ENCODE measurements at places on chromosomes 2 and 18.

GRCh38 chr2:45379399-45380087 is 231.5 kb downstream of the SRBD1 start:
- DNase-seq: no peak

GRCh38 chr2:54957321-54957999 is 92.8 kb downstream of the RTN4 start:
- no peak for DNase-seq

DNA sequence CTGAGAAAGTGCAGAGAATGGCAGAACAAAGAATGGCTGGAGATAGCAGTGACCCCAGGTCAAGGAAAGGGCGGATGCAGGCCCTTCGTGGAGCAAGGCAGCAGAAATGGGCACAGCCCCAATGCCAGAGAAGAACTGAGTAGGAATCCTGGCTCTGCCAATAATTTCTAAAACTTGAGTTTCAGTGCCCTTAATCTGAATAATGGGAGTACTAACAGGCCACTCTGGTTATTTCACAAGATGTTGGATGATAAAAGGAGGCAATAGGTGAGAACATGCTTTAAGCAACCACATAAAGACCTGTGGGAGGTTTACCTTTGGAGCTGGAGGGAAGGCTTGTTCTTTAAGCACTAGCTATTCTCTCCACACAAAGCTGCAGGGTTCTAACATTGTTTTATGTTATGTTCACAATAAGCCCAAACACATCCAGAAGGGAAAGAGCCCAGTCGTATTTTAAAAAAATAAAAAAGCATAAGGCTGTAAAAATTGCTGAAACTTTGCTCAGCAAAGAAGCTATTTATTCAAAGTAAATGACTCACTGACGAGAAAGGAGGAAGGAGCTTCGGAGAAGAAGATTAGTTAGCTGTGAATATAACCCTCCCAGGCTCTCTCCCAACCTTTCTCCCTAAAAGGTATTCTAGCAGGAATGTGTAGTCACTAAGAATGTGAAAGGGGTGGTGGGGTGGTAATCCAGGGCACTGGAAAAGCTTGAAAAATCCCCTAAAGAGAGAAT is 470.2 kb downstream of the TXNL1 start:
- DNase-seq: peak; percentile 59

- peak; percentile 70 for DNase-seq
Observed at GRCh38 chr2:189549449-189549832, 31.1 kb downstream of the SLC40A1 start.

GRCh38 chr2:84492571-84492970 is 23.7 kb upstream of the DNAH6 start:
- DNase-seq: no peak

DNA sequence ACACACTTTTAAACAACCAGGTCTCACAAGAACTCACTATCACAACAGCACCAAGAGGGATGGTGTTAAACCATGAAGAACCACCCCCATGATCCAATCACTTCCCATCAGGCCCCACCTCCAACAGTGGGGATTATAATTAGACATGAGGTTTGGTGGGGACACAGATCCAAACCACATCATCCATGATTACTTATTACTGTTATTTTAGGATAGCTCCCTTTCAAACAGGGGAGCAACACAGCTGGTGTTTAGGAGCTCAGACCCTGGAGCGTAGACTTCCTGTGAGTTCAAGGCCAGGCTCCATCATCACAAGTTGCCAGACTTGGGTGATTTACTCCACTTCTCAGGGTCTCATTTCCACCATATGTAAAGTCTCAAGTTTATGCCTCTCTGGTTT is 382.7 kb downstream of the HRH4 start:
- DNase-seq: no peak

- no peak for DNase-seq
Observed at GRCh38 chr18:39441648-39442047, 1876.0 kb upstream of the CELF4 start.

- DNase-seq: no peak
Observed at GRCh38 chr2:145728511-145728910, 1208.6 kb upstream of the ZEB2 start.

GRCh38 chr2:240893363-240893844 is 2.6 kb downstream of the MAB21L4 start:
- no peak for DNase-seq

- peak; percentile 56 for DNase-seq
Observed at GRCh38 chr18:50638884-50639420, 79.1 kb downstream of the MAPK4 start.

DNA sequence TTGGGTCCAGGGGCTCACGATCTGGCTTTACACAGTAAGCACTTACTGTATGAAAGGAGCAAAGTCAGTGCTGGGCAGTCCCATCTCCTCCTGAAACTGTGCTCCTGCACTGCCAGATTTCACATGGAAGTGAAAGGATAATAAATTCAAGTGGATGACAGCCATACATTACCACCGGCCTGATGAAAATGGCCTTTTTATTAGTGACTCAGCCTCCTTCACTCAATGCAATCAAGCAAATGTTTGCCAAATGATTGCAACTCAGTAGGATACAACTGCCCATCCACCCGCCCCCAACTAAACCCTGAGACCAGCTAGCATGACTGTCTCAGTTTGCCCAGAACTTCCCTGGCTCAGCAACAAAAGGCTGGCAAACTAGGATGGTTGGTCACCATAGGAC is 77.1 kb downstream of the MYO5B start:
- DNase-seq: no peak

DNA sequence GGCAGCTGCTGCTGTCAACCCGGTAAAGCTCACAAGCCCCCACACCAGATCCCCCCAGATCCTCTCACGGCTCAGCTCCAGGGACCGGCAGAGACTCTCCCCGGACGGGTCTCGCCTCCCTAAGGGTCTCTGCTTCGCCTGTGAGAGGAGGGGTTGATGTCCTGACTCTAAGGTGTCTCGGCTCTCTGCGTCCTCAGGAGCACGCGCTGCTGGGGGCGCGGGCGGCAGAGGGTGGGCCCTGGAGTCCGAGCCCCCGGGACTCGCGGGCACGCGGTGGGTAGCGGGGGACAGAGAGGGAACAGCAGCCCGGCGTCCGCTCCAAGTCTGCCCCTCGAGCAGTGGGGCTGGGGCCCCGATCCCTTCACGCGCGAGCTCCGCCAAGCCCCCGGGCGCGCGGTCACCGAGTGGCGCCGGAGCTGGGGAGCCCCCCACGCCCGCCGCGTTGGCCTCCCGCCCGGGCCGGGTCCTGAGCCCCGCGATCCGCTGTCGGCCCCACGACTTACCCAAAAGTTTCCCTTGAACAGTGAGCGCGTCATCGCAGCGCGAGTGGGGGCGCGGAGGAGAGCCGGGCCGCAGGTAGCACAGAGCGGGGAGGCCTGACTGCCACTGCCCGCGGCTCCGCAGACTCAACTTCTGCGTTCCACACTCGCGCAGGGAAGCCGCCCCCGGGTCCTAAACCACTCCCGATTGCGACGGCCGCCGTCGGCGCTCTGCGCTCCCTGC is at the start of gene PSTPIP2:
Gene PSTPIP2 (minus strand): TSS at position 608 of the 723 bp plus-strand sequence. CDS start 72 bp downstream, at position 536.
- DNase-seq: peak; percentile 82

Measured in cardiac muscle cell (in vitro differentiated cells and primary cell).